A375 (cell line): ENCODE measurements at places on chromosomes 12 and 14. TPM values are rescaled to one million over a fixed set of nuclear protein-coding genes. Genes with fewer than 3 reads are reported as not detected.

Gene CD69
- not detected in 2 replicates for total RNA-seq

Gene PTHLH
- total RNA-seq: 17.9 and 21.7 TPM in 2 replicates

Gene DLGAP5
- 22.5 and 27.4 TPM in 2 replicates for total RNA-seq

Gene LRRC43
- total RNA-seq: not detected in 2 replicates

Gene CRY1
- total RNA-seq: 14.3 and 18.9 TPM in 2 replicates

Gene MSI1
- 0.19 TPM in 2 replicates for total RNA-seq

Gene TAS2R8
- total RNA-seq: not detected in 2 replicates

Gene RAD51B
- total RNA-seq: 6.5 and 10.7 TPM in 2 replicates

Gene GIT2
- 26.8 and 35.4 TPM in 2 replicates for total RNA-seq

Gene RBP5
- total RNA-seq: not detected in 2 replicates

Gene KRT6B
- total RNA-seq: 1.2 and 2.0 TPM in 2 replicates

Gene PPP1R36
- not detected in 2 replicates for total RNA-seq

Gene FAM186B
- total RNA-seq: 1.2 and 1.7 TPM in 2 replicates

Gene NGB
- not detected in 2 replicates for total RNA-seq

Gene NPAS3
- 0.32 and 0.57 TPM in 2 replicates for total RNA-seq

Gene SIX4
- total RNA-seq: 7.5 and 11.8 TPM in 2 replicates

Gene KCNK13
- 0.30 TPM in 1 of 2 replicates, not detected in the other for total RNA-seq

Gene RAD51AP1
- total RNA-seq: 34.3 and 41.8 TPM in 2 replicates

Gene ACVRL1
- total RNA-seq: 0.16 and 0.53 TPM in 2 replicates

Gene TRIP11
- 9.7 and 12.4 TPM in 2 replicates for total RNA-seq

Gene CD9
- 90.5 and 93.5 TPM in 2 replicates for total RNA-seq

Gene SRRM4
- not detected in 2 replicates for total RNA-seq

Gene SRGAP1
- total RNA-seq: 2.7 and 7.8 TPM in 2 replicates

Gene TRHDE
- 16.2 and 25.0 TPM in 2 replicates for total RNA-seq

Gene ZCCHC8
- 28.6 and 31.3 TPM in 2 replicates for total RNA-seq

Gene NEUROD4
- not detected in 2 replicates for total RNA-seq

Gene SLCO1C1
- total RNA-seq: not detected in 2 replicates

Gene STON2
- total RNA-seq: 0.11 and 0.60 TPM in 2 replicates

Gene TSPAN19
- total RNA-seq: 0.08 and 0.49 TPM in 2 replicates

Gene SIX6
- total RNA-seq: 0.08 TPM in 1 of 2 replicates, not detected in the other

Gene DUSP6
- 179 and 289 TPM in 2 replicates for total RNA-seq

Gene SMIM41
- 0.58 and 0.72 TPM in 2 replicates for total RNA-seq

Gene NELL2
- total RNA-seq: 2.5 and 4.5 TPM in 2 replicates

Gene RFLNA
- not detected in 2 replicates for total RNA-seq

Gene OR10A7
- total RNA-seq: not detected in 2 replicates

Gene C1QL4
- 2.2 and 4.4 TPM in 2 replicates for total RNA-seq

Gene TRPV4
- total RNA-seq: 10.4 and 12.1 TPM in 2 replicates

Gene FIGNL2
- total RNA-seq: not detected in 2 replicates

Gene SLCO1B3
- total RNA-seq: 0.41 and 0.50 TPM in 2 replicates

Gene TMEM119
- not detected in 2 replicates for total RNA-seq

Gene SLC2A13
- total RNA-seq: 9.0 and 9.8 TPM in 2 replicates

Gene PIANP
- 0.08 TPM in 1 of 2 replicates, not detected in the other for total RNA-seq
